ENCODE measurements at places on chromosomes 5 and 9.

DNA sequence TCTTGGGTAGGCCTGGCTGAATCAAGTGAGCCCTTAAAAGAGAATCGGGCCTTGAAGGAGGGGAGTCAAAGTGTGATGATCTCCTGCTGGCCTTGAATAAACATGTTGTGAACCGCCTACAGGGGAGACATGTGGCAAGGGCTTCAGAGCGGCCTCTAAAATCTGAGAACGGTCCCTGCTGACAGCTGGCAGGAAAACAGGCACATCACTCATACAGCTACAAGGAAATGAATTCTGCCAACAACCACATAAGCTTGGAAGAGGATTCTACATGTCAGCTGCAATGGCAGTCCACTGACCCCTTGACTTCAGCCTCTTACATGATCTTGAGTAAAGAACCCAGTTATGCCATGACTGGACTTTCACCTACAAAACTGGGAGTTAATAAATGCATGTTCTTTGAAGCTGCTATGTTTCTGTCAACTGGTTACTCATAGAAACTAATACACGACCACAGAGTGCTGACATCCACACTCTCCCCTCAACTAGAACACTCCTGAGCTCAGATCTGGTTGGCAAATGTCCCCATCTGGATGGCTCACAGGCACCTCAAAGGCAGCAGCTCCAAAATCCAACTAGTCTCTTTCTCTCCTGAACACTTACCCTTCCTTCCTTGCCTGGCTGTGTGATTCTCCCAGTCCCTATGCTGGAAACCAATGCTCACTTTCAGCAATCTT lies 333.1 kb downstream of the ASTN2 start:
- DNase-seq: no peak

GRCh38 chr9:4668604-4669003 lies 2.3 kb upstream of the SPATA6L start:
- DNase-seq: no peak

GRCh38 chr9:136399176-136400037 lies 563 bp downstream of the SNAPC4 start:
- DNase-seq: peak; percentile 30

GRCh38 chr9:89657295-89657694 lies 52.5 kb downstream of the GADD45G start:
- no peak for DNase-seq

DNA sequence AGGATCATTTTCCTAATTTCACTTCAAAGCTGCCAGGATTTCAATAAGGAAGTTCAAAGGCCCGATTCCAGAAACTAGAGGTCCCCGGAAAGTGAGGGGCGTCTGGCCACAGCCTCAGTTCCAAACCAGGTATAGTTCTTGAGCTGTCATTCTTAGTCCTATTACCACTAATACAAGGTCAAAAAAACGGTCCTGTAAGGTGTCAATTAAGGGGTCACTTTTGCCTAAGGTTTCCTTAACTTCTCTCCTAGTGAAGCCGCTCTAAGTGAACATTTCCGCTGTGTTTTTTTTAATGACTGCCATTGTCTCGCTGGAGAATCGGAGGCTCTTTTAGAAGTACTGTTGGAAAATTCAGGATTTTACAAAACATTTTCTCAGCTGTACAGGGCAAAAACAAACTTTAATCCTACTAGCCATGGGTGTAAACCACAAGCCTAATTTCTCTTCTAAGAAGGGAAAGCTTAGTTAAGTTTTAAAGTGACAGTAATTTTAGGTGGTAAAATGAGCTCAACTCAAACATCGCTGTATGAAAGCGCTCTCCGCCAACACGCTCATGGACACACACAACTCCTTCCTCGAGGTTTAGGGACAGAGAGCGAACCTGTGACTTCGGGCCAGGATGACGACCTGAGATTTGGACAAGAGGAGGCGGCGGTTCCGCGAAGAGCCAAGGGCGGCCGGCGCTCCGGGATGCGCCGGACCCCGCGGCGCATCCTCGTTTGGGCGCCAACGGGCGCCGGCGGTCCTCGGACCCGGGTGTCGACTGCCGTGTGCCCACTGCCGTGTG lies 76.7 kb upstream of the IFNE start:
- peak; percentile 28 for DNase-seq

GRCh38 chr9:74255489-74255984 lies 241.6 kb upstream of the RORB start:
- DNase-seq: no peak

GRCh38 chr9:21746550-21746949 lies 55.9 kb upstream of the MTAP start:
- DNase-seq: no peak

DNA sequence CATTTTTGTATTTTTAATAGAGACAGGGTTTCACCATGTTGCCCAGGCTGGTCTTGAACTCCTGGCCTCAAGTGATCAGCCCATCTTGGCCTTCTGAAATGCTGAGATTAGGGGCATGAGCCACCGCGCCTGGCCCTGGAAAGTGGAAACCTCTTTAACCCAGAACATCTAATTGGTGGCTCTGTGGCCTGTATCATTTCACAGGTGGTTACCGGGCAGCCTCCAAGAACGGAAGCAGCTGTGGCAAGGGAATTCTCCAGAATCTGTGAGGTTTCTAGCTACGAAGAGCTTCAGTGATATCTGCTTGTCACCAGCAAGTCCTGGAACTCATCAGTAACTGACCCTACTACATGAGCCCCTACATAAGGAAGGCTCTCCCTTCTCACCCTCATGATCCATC lies 194.9 kb downstream of the DCP2 start:
- DNase-seq: no peak

DNA sequence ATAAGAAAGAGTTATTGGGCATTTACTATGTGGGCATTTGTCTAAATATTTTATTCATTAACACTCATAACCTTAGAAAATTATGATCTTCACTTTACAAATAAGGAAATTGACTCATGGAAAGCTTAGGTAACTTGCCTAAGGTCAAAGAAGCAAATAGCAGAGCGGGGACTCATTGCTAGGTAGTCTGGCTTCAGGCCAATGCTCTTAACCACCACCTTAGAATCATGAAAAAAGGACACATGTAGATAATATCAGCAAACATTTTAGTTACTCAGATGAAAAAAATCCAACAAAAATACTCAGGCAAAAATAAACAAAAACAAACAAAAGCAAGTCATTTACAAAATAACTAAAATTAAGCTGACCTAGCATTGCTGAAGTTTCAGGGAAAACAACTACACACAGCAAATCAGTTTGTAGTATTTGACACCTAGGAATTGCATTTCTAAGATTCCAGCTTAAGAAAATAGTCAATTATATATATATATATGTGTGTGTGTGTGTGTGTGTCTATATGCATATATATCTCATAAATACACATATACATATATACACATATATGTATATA lies 166.0 kb downstream of the HMHB1 start:
- no peak for DNase-seq

Data from CD4-positive, alpha-beta memory T cell (primary cell).